Foreskin fibroblast (primary cell): ENCODE measurements at places on chromosomes 11 and 22.

GRCh38 chr11:848380-848931 lies 5.8 kb downstream of the TSPAN4 start:
- peak; percentile 74 for DNase-seq

DNA sequence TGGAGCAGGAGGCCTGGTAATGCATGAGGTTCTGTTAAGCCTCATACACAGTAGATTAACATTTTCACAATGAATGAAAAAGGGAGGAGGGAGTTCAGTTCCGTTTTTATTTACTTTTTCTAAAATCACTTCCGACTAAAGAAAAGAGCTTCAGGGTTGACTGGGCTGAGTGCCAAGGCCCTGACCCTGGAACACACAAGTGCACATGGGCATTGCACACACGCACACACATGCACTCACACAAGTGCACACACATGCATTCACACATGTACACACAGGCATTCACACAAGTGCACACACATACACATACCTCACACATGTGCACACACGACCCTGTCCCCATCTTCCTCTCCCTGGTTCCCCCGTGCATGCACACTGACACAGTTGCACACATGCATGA lies 303.3 kb downstream of the BRD1 start:
- no peak for DNase-seq

- DNase-seq, result no peak
Measured at GRCh38 chr11:107953446-107953845, 25.2 kb downstream of the RAB39A start.

DNA sequence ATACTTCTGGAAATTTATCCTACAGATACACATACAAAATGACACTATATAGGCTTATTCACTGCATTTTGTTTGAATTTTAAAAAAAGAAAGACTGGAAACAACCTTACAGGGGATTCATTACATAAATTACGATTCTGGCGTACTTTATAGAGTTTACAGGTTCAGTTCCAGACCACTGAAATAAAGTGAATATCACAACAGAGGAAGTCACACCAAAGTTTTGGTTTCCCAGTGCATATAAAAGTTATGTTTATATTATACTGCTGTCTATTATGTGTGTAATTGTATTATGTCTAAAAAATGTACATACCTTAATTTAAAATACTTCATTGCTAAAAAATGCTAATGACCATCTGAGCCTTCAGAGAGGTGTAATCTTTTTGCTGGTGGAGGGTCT lies 62.0 kb downstream of the EMSY start:
- DNase-seq, result no peak

DNA sequence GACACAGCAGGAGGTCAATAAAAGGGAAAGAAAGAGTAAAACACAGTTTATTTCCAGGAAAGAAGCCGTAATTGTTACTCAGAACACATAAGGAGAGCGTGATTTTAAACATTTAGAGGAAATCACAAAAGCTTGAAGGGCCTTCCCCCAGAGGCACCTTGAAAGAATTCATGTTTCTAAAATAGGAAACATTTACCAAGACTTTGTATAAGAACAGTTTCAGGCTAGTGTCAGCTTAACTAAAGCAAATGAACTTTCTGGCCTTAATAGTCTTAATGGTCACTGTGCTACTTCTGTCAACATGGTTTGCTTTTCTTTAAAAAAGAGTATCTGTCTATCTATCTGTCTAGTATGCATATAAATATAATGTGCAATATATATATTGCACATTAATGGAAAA lies 208.8 kb downstream of the CNTN5 start:
- no peak for DNase-seq

GRCh38 chr11:19768815-19769214 lies 56.2 kb downstream of the NAV2 start:
- DNase-seq, result no peak

DNA sequence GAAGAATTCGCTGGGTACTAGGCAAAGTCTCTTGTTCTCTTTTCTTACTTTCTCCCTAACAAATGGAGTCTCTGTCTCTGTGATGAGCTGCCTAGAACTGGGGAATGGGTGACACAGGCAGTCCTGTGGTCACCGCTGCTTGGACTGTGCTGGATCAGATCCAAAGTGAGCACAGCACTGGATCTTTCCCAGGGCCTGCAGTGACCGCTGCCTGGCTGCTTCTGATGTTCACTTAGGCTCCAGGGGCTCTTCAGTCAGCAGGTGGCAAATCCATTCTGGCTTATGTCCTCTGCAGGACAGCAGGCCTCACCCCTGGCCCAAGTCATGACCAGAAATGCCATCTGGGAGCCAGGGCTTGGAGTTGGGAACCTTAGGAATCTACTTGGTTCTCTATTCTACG lies 61.5 kb downstream of the EXT2 start:
- no peak for DNase-seq

- DNase-seq, result peak; percentile 19
Measured at GRCh38 chr11:78161962-78162371, 22.5 kb upstream of the ALG8 start.

DNA sequence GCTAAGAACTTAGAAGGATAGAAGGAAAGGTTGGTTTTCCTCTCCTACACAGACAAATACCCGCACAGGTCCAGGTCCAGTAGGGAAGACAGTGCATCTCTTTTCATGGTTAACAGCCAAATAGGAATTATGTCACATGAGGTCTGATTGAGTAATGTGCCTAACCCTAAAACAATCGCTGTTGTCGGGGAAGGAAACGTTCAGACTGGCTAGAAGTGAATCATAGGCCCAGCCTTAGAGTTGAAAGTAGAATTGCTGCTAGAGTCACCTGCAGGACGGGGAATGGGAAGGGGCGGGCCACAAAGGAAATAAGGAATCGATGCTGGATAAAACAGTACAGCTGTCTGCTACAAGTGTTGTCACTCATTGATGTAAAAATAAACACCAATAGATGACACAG lies 12.4 kb upstream of the HTATIP2 start:
- no peak for DNase-seq

DNA sequence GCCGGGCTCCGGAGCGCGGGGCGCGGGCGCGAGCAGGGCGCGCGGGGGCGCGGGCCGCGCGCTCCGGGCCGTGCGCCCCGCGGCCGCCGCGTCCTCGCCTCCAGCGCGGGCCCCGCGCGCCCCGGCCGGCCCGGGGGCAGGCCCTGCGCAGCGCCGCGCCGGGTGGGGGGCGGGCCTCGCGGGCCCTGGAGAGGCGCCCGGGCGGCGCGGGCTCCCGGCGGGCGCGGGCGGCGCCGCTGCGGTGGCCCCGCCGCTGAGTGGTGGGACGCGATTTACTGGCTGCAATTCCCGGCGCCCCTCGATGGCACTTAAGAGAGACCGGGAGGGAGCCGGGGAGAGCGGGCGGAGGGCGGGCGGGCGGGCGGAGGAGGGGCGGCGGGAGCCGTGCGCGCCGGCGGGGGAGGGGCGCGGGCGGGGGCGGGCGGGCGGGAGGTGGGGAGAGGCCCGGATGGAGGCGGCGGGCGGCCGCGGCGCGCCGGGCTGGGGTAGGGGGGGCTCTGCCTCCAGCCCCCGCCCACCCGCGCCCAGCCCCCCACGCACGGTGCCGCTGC lies 73.2 kb upstream of the TCF20 start:
- no peak for DNase-seq

DNA sequence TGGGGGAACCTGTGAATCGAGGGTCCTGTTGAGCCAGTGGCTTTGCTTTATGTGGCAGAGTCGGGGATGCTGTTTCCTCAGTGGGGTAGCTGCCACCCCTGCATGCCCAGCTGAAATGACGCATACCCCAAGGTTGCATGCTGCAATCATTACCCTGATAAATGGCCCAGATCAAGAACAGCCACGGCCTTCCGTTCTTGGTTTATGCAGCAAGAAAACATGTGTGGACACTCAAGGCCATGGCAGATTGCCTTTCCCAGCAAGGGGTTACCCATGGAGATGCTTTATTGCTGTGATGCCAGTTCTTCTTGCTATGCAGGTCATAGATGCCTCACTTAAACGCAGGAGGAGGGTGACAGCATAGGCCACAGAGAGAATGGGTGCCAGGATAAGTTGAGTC lies 14.3 kb upstream of the SREBF2 start:
- DNase-seq, result peak; percentile 45

GRCh38 chr11:71080239-71081097 lies 171.9 kb downstream of the SHANK2 start:
- peak; percentile 28 for DNase-seq

DNA sequence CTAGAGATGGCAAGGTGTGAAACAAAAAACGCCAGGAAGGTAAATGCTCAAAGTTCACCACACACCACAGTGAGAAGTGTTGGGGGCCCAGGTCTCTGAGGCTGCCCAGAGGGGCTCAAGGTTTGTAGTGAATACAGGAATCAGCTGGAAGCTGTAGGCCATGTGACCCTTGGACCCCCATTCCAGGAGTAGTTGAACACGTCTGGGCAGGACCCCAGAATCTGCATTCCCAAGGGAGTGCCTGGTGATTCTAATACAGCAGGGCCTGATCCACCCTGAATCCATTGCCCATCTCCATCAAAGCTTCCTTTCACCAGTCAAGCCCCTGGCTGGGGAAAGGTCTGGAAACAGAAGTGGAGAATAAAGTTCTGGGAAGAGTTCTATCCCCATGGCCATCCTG lies 70.8 kb upstream of the B3GAT1 start:
- DNase-seq, result no peak

- no peak for DNase-seq
Measured at GRCh38 chr11:45409587-45409986, 123.4 kb upstream of the SYT13 start.

- no peak for DNase-seq
Measured at GRCh38 chr11:10540546-10540914, 457 bp downstream of the RNF141 start.

GRCh38 chr11:64115531-64116522 lies 50.1 kb downstream of the MACROD1 start:
- DNase-seq, result no peak
